ENCODE measurements at places on chromosomes 3 and 15. TPM values are rescaled to one million over a fixed set of nuclear protein-coding genes. Genes with fewer than 3 reads are reported as not detected.

- no peak for DNase-seq
Measured at GRCh38 chr3:109116031-109116430, 1.9 kb downstream of the MORC1 start.

The GOLGA6A gene
- total RNA-seq: not detected

- no peak for DNase-seq
Measured at GRCh38 chr3:48567090-48567489, 3.5 kb upstream of the UCN2 start.

GRCh38 chr3:159627634-159628033 lies 361.0 kb upstream of the IL12A start:
- no peak for DNase-seq

- no peak for DNase-seq
Measured at GRCh38 chr3:184652465-184652864, 59.4 kb downstream of the MAGEF1 start.

The CEP152 gene
- 3.6 TPM for total RNA-seq

- no peak for DNase-seq
Measured at GRCh38 chr3:121637922-121638321, 22.8 kb downstream of the HCLS1 start.

- no peak for DNase-seq
Measured at GRCh38 chr3:149280671-149281349, 52.6 kb downstream of the TM4SF18 start.

- DNase-seq: no peak
Measured at GRCh38 chr15:92901995-92902394, 1.9 kb downstream of the CHD2 start.

All from body of pancreas (tissue), 4 donors.